ENCODE measurements at places on chromosomes 3 and 15. TPM values are rescaled to one million over a fixed set of nuclear protein-coding genes. Genes with fewer than 3 reads are reported as not detected.
A peak's percentile ranks its signal among the peaks of the same experiment; 100 is the strongest.

RBMS3 gene
- total RNA-seq: 34.5 TPM

CLRN1 gene
- total RNA-seq: not detected

ADAMTSL3 gene
- 12.8 TPM for total RNA-seq

USP8 gene
- total RNA-seq: 42.9 TPM

NR2F2 gene
- 17.1 TPM for total RNA-seq

ECE2 gene
- not detected for total RNA-seq

C3orf22 gene
- 0.12 TPM for total RNA-seq

MORC1 gene
- total RNA-seq: not detected

TRH gene
- not detected for total RNA-seq

CHAC1 gene
- total RNA-seq: 3.7 TPM

P2RY14 gene
- total RNA-seq: 1.2 TPM

- no peak for DNase-seq
- no peak overlapping the region for H3K4me3 ChIP-seq
- no peaks in the 10 kb centered on the region for H3K4me1 ChIP-seq
- H3K36me3 ChIP-seq: peaks cover 64% of the 10 kb centered on the region
- no peak overlapping the region for H3K27ac ChIP-seq
Observed at GRCh38 chr15:73573037-73573436, 60.2 kb downstream of the NPTN start.

GRCh38 chr3:99232696-99233095, 331.2 kb upstream of the DCBLD2 start:
- no peaks in the 10 kb centered on the region for H3K27me3 ChIP-seq
- no peak for DNase-seq
- no peak overlapping the region for H3K27ac ChIP-seq
- no peaks in the 10 kb centered on the region for H3K36me3 ChIP-seq
- H3K4me3 ChIP-seq: no peak overlapping the region

DNA sequence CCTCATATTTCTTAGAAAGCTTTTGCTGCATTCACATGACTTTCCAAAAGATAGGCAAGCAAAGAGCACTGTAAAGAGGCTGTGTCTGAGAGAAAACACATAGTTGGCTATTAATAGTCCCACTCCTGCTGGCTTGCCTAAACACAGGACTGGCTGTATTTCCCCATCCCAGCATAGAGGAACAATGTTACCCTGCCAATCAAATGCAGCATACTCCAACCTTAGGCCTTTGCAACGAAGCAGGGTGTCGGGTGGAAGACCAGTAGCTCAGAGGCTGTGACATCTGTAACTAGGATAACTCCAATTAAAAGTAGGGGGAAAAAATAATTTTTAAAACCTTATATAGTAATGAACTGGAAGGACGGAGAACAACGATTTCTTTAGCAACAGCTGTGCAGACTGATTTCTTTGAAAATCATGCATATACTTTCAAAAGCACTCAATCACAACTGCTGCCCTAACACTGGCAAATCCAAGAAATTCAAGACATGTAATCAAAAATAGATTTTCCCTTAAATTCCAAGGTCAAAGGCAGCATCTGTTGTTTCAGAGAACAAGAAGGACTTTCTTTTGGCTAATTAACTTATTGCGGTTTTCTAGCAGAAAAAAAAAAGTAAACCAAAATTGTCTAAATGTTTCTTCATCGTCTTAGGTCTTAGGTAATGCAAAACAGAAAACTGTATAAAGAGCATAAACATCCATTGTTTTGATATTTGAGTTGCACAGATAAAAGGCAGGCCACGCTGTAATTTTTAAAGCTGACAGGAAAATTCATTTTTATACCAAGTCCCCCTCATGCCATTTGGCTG, 139.3 kb downstream of the TNIK start:
- H3K4me3 ChIP-seq: no peak overlapping the region
- no peaks in the 10 kb centered on the region for H3K27me3 ChIP-seq
- H3K27ac ChIP-seq: peak overlapping the region; percentile 90
- H3K4me1 ChIP-seq: peaks cover 57% of the 10 kb centered on the region

- no peak overlapping the region for H3K27ac ChIP-seq
- peaks cover 2% of the 10 kb centered on the region for H3K27me3 ChIP-seq
- no peak overlapping the region for H3K4me3 ChIP-seq
- H3K36me3 ChIP-seq: no peaks in the 10 kb centered on the region
- no peaks in the 10 kb centered on the region for H3K4me1 ChIP-seq
Observed at GRCh38 chr3:60594025-60594424, 657.2 kb downstream of the FHIT start.

- no peaks in the 10 kb centered on the region for H3K36me3 ChIP-seq
- no peak overlapping the region for H3K4me3 ChIP-seq
- no peak overlapping the region for H3K27ac ChIP-seq
- H3K27me3 ChIP-seq: no peaks in the 10 kb centered on the region
Observed at GRCh38 chr15:48800811-48801455, 9.9 kb downstream of the CEP152 start.

DNA sequence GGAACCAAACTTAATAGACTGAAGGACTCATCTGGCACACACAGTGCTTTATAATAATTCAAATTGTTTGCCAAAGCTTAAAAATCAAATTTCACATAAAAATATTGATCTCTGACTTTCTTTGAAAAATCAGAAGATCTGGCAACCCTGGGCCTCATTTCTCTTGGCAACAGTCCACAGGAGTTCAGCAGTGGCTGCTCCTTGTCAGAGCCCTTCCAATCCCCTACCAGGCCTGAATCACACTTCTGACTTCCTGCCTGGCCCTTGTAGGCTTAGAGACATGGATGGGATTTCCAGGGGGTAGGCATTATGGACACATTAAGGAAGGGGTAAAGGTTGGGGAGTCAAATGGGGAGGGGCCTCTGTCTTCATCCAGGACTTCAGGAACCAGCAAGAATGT, 55.5 kb downstream of the PLS1 start:
- H3K4me1 ChIP-seq: no peaks in the 10 kb centered on the region
- H3K27me3 ChIP-seq: no peaks in the 10 kb centered on the region

GRCh38 chr3:194824701-194825111, 139.0 kb downstream of the FAM43A start:
- peaks cover 16% of the 10 kb centered on the region for H3K4me1 ChIP-seq
- no peaks in the 10 kb centered on the region for H3K27me3 ChIP-seq
- DNase-seq: peak; percentile 43
- peak overlapping the region; percentile 31 for H3K27ac ChIP-seq
- no peak overlapping the region for H3K4me3 ChIP-seq
- H3K36me3 ChIP-seq: no peaks in the 10 kb centered on the region

- H3K36me3 ChIP-seq: no peaks in the 10 kb centered on the region
- no peak overlapping the region for H3K27ac ChIP-seq
- DNase-seq: no peak
- no peaks in the 10 kb centered on the region for H3K4me1 ChIP-seq
- no peaks in the 10 kb centered on the region for H3K27me3 ChIP-seq
Observed at GRCh38 chr3:24605511-24606028, 110.9 kb upstream of the THRB start.

DNA sequence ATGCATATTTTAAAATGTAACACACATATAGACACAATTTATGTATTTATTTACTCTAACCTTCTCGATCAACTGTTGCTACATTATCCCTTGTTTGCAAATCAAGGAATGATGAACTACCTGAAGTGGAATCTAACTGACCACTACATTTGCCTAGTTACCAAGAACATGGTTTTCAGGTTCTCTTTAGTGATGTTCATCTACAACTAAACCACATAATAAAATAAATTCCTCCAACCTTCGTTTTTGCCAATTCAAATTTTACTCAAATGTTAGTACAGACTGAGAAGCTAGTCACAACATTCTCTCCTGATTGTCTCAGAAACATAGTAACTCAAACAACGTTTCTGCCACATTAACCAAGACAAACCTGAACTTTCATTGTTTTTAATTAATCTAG, 521.9 kb downstream of the FOXP1 start:
- no peaks in the 10 kb centered on the region for H3K27me3 ChIP-seq
- no peaks in the 10 kb centered on the region for H3K36me3 ChIP-seq
- H3K27ac ChIP-seq: peak overlapping the region; percentile 96
- DNase-seq: no peak

DNA sequence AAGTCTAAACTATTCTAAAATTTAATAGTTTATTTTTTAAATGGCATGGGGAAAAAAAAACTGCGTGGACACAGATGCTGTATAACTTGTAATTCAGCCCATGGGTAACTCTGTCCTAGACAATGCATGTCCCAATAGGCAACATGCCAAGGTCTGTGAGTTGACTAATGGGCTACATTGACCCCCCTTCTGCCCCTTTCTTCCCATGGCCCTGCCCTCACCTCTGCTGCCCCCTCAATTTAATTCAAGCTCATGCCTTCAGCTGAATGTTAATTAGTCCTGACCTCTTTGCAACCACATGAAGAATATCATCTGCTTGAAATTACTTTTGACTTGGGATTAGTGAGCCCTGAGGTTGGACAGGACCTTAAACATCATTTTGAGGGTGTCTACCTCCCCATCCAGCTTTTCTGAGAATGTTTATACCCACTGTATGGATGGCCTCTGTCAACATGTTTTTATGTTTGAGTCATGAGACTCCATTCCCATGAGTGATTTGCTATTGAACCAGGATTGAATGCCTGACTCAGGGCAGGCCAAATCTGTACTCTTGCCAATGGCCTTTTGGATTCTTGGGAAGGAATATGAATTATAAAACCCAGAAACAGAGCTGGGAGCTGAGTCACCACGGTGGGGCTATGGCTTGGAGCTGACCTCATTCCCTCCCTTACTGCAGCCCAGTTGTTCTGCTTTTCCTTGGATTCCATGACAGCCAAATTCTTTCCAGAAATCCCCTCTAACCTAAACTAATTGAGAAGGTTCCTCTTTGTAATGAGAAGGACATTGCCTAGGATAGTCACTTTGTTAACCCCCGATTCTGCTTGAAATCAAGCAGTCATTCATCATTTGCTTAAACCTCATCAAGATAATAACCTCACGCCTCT, 33.5 kb upstream of the PDE8A start:
- H3K27ac ChIP-seq: peak overlapping the region; percentile 41
- peaks cover 11% of the 10 kb centered on the region for H3K4me1 ChIP-seq
- peak; percentile 43 for DNase-seq

- no peak for DNase-seq
- H3K27me3 ChIP-seq: no peaks in the 10 kb centered on the region
- no peaks in the 10 kb centered on the region for H3K36me3 ChIP-seq
- no peak overlapping the region for H3K27ac ChIP-seq
Observed at GRCh38 chr15:38266247-38266986, 13.8 kb downstream of the SPRED1 start.

- no peak overlapping the region for H3K27ac ChIP-seq
- H3K4me1 ChIP-seq: no peaks in the 10 kb centered on the region
- H3K4me3 ChIP-seq: no peak overlapping the region
- H3K36me3 ChIP-seq: no peaks in the 10 kb centered on the region
- H3K27me3 ChIP-seq: no peaks in the 10 kb centered on the region
Observed at GRCh38 chr3:89698208-89698830, 590.9 kb downstream of the EPHA3 start.

DNA sequence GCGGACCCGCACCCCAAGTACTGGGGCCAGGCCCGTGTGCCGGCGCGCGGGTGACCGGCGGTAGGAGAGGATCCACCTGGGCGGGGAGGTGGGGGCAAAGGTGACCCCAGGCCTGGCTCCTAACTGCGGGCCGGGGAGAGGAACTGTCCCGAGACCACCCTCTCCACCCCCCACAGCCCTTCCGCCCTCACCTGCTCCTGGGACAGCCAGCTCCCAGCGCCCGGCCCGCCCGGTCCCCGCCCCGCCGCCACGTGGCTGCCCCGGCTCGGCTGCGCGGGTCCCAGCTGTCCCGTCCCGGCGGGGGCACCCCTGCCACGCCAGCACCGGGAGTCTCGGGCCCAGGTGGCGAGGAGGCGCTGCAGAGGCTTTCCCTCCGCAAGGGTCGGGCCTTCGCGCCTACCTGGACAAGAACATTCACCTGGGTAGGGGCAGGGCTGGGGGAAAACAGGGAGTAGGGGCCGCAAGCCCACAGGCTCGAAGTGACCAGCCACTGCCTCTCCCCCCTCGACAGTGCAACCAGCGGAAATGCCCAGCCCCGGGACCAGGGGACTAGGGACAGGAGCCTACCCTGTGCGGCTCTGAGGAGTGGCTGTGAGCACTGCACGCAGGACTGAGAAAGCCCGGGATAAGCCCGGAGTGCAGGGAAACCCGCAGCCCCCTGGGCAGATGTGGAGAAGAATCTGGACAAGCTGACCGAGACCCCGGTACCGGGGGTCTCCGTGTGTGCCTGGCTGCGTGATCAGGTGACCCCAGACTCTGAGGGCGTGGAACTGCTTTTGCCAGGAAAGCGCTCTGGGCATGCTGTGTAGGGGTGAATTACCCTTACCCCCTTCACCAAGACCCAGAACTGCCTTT, at the start of gene SLC12A8:
SLC12A8 (minus strand) TSS at position 240 of the 855 bp plus-strand sequence. CDS start 1,399 bp downstream, outside the sequence.
- H3K4me1 ChIP-seq: peaks cover 11% of the 10 kb centered on the region
- H3K27ac ChIP-seq: no peak within 1 kb of the TSS
- peaks cover 37% of the 10 kb centered on the region for H3K27me3 ChIP-seq
- H3K4me3 ChIP-seq: peak within 1 kb of the TSS; percentile 62
- no peak for DNase-seq

- DNase-seq: no peak
- H3K4me1 ChIP-seq: peaks cover 37% of the 10 kb centered on the region
- no peaks in the 10 kb centered on the region for H3K36me3 ChIP-seq
- no peaks in the 10 kb centered on the region for H3K27me3 ChIP-seq
- H3K4me3 ChIP-seq: no peak overlapping the region
Observed at GRCh38 chr3:69720824-69721223, 18.4 kb upstream of the MITF start.

- peak overlapping the region; percentile 42 for H3K27ac ChIP-seq
- H3K4me3 ChIP-seq: peak overlapping the region; percentile 41
- no peak for DNase-seq
- H3K4me1 ChIP-seq: peaks cover 17% of the 10 kb centered on the region
Observed at GRCh38 chr15:61137105-61137792, 91.9 kb downstream of the RORA start.

- H3K36me3 ChIP-seq: no peaks in the 10 kb centered on the region
- peaks cover 22% of the 10 kb centered on the region for H3K4me1 ChIP-seq
- no peaks in the 10 kb centered on the region for H3K27me3 ChIP-seq
- no peak overlapping the region for H3K4me3 ChIP-seq
Observed at GRCh38 chr3:192830291-192831110, 87.2 kb downstream of the MB21D2 start.

DNA sequence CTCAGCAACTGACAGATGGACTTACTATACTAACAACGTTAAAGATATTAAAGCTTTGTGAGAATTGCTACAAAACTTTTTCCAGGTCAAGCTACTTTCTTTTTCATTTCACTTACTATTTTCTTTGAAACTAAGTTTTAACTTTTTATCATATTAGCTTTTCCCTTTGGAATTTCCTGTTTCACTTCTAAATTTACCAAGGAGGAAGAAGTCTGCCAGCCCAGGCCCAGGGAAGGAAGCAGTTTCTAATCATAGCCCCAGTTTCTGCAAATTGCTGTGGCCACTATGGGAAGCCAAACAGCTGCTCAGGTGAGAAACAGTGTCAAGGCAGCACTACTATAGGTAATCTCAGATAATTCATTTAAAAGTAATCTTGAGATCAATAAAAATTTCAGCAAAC, 18.4 kb downstream of the CYFIP1 start:
- no peaks in the 10 kb centered on the region for H3K27me3 ChIP-seq
- no peaks in the 10 kb centered on the region for H3K36me3 ChIP-seq
- DNase-seq: no peak
- H3K27ac ChIP-seq: peak overlapping the region; percentile 11
- H3K4me1 ChIP-seq: peaks cover 14% of the 10 kb centered on the region

GRCh38 chr3:102235679-102236078, 199.1 kb upstream of the ZPLD1 start:
- DNase-seq: no peak
- no peak overlapping the region for H3K4me3 ChIP-seq
- no peaks in the 10 kb centered on the region for H3K27me3 ChIP-seq
- no peak overlapping the region for H3K27ac ChIP-seq
- H3K4me1 ChIP-seq: no peaks in the 10 kb centered on the region

GRCh38 chr15:25509703-25510102, 70.9 kb upstream of the UBE3A start:
- no peaks in the 10 kb centered on the region for H3K36me3 ChIP-seq
- no peaks in the 10 kb centered on the region for H3K27me3 ChIP-seq
- no peak for DNase-seq
- no peak overlapping the region for H3K27ac ChIP-seq
- H3K4me1 ChIP-seq: no peaks in the 10 kb centered on the region

Data from psoas muscle (tissue), 8 donors.